Activated T-helper 1 cell treated with anti-CD3 and anti-CD28 coated beads, Interleukin-2, amount 50 U/mL, for 16 hours (primary cell): ENCODE measurements at places on chromosomes 7 and 10.

DNA sequence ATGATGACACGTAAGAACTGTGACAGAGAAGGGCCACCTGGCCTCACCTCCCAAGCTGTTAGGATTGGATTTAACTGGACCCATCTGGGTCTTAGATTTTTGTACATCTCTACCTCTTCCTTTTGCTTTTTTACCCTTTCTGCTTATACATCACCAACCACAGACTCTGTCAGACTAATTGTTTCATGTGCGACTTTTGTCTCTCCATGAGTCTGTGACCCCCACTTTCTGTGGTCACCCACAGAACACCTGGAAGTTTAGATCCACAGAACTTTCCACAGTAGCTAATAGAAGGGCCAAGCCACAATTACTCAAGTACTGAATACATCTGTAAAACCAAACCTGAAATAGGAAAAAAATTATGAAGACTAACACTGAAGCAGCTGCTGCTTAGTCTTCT, 23.1 kb downstream of the SEC31B start:
- DNase-seq, result no peak

GRCh38 chr7:95220328-95220727, 104.0 kb downstream of the PON1 start:
- no peak for DNase-seq

DNA sequence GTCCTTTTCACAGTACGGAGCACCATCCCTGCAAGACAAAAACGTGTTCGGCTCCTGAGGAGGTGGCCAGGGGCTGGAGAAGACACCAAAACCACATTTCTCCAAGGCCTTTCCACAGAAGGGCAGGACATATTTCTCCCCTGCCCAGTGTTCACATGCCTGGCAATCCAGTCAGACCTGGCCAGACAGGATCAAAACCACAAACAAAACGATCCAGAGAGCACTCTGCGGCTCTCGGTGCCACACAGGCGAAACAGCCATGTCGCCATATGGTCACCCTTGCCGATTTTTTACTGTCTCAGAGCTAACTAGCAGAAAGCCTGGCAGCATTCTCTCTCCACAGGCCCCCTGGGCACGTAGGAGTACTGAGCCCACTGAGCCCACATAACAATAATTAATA, 113.0 kb downstream of the ABLIM1 start:
- no peak for DNase-seq

DNA sequence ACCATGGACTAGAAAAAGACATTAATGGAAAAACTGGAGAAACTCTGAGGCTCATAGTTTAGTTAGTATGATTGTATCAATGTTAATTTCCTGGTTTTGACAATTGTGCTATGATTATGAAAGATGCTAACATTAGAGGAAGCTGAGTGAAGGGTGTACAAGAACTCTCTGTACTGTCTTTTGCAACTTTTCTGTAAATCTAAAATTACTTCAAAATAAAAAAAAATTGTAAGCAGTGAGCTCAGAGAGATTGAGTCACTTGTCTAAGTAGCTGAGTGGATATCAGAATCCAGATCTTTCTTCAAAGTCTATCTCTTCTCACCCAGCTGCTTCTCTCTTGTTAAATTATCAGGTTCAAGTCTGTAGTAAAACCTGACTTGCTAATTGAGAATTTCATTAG, 181.1 kb downstream of the PLCE1 start:
- no peak for DNase-seq

DNA sequence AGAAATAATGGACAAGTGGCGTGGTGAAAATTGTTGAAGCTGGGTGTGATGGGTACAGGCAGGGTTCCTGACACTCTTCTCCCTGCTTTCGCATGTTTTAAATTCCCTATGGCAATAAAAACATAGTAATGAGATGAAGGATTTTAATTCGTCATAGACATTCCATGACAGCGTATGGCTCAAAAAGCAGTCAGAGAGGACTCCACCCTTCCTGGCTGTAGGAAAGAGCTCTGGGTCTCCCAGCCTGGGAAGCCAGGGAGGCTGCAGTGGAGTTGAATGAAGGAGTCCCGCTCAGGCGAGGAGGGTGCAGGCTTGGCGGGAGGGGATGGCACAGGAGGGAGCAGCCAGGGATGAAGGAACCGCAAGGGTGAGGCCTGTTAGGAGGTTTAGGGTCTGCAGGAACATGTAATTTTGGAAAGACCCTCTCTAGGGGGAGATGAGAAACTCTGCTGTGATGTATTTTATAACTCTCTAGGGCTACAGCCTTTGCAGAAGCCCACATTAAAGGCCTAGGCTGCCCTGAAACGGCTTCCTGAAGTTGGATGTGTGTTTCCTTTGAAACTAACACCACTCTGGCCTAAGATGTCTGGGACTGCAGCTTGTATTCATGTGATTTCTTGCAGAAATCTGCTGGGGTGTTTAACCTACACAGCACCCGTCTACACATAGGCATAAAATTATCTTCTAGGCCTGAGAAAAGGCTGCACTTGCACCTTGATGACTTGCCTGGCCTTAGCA, 7.6 kb upstream of the LARP4B start:
- no peak for DNase-seq

DNA sequence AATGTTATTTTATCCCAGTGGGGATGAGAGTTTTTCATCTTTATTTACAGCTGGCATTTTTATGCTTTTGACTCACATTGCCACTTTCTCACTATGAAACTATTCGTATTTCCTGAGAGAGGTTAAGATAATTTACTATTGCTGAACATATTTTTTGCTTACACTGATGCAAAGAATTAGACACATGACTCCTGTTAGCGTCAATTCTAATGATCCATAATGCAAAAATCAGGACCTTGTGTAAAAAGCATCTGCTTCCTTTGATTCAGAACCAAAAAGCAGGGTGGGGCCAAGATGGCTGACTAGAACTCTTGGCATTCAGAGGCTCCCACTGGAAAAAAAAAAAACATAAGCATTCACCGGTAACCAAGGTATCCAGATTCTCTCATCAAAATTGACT, 464.8 kb downstream of the SEMA3D start:
- no peak for DNase-seq

- DNase-seq, result no peak
These were observed 59.5 kb upstream of the PRPS1L1 start for GRCh38 chr7:18087026-18087686.

DNA sequence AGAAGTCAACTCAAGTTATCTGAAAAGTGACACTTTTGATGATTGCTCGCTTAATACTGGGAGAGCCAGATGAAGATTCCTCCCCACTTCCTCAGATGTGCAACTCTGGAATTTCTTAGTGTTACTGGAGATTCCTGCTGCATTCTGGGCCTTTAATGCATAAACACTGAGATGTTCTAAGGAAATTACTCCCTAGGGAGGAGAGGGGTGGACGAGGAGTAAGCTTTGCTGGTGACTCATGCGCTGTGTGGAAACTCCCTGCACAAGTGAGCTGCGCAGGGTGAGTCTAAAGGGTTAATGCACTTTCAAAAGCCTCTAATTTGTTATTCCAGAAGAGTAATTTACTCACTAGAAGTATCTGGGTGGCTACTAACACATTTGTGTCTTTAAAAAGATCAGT, 46.3 kb downstream of the EGFR start:
- DNase-seq, result no peak

DNA sequence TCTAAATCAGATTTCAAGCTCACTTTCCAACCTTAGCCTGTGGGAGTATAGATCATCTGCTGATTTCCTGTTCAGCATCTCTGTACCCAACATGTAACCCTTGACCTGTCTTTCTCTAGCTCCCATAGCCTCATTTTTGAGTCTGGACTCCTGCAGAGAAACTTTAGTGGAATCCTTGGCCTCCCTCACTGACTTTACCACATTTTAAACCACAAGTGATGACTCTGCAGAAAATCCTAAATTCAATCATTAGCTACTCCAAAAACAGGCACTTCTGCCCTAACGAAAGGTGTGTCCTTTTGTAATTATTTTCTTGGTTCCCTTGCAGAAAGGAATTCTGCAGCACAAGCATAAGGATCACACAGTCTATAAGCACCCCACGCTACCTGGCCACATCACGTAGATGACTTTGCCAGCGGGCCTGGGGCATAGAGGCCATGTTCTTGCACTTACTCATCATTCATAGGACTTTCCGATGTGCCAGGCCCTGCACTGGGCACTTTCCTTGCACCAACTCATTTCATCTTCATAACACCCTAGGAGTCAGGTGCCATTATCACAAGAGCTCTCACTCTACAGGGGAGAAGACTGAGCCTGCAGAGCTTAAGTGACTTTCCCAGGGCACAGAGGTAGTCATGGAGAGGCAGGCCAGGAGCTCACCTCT, 57.2 kb upstream of the OPALIN start:
- DNase-seq, result no peak

DNA sequence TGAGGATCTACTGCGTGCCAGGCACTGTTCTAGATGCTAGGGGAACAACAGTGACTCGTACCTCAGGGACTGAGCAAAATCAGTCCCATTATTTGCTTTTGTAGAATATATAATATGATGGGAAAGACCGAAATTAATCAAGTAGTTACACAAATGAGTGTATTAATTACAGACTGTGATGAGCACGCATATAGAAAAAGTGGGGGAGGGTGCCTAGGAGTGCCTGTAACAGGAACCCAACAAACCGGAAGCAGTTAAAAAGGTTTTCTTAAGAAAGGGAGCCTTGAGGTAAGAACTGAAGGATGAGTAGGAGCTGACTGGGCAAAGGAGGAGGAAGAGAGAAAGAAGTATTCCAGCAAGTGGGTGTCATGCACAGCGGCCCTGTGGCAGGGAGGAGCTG, 28.2 kb upstream of the IL6 start:
- no peak for DNase-seq

DNA sequence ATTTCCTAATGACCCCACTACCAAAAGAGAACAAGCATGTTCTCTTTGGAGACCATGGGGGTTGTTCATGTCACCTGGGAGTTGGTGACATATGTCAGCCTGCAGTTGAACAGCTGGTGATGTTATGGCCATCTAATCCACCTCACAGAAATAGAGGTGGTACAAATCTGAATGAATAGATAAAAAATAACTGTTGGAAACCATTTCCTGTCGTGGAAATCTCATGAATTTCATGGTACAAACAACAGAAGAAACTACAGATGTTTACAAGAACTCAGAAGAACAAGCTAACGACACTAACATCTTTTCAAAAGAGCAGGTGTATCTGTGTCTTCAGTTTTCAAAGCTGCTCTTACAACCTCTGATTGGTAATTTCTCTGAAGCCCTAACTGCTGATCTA, 81.3 kb downstream of the RAPGEF5 start:
- no peak for DNase-seq

DNA sequence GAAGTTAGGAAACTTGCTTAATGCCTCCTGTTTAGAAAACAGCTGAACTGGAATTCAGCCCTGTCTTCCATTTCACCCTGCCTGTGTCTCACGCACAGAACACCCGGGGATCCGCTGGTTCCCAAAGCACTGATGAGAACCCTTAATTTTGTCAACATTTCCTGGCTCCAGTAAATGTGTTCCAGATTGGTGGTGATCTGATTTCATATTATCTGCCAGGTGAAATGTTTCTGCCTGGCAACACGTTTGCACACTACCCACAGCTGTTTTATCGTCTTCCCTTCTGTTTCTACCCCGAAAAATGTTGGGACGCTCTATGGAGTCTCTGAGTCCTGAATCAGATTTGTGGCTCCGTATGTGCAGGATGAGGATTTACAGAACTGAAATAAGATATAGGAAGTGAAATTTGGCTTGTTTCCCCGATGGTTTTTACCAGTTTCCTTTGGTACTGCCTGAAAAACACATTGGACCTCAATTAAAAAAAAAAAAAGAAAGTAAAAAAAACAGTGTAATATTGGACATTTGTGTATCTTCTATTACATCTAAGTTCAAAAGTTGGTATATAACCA, 29.0 kb downstream of the MRC1 start:
- DNase-seq, result no peak

GRCh38 chr7:121546632-121547543, 150.8 kb upstream of the FAM3C start:
- no peak for DNase-seq

DNA sequence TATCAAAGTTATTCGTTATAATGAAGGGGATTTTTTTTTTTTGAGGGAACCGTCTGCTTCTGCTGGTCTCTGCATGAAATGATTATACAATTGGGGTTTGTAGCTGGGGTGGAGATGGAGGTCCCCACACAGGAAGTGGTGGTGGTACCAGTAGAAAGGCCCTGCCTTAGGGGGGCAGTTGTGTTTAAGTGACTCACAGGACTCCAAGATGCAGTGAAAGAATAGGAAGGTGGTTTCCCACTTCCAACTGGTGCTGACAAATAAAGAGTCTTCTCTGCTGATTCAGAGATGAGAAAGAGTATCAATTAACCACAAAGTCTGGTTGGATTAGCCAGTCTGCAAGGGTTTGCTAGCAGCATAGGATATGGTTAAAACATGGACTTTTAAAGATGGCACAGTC, 376.0 kb downstream of the SORCS3 start:
- DNase-seq, result no peak

GRCh38 chr7:80653244-80653643, 14.8 kb downstream of the CD36 start:
- DNase-seq, result no peak

DNA sequence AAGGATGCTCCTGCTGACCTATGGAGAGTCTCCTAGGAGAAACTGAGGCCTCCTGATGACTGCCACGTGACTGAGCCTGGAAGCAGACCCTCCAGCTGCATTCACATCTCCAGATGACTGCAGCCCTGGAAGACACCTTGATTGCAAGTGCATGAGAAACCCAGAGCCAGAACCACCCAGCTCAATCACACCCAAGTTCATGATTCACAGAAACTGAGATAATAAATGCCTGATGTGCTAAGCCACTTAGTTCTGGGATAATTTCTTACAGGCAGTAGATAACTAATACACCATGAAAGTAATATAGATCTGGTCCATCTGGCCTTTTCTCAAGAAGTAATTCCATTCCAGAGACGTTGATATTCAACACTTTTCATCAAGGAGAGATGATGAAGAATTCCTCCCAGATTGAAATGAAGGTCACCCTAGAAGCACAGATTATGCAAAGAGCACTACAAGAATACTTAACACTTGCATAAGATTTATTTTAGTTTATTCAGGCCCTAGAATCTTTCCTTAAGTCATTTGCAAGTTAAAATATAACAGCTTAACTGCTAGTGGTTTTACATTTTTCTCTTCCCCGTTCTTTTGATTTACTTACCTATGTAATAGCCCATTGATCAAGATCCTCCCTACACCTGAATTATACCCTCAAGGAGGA, 208.2 kb upstream of the INHBA start:
- DNase-seq, result no peak

- DNase-seq, result no peak
These were observed 4.0 kb upstream of the LEP start for GRCh38 chr7:128236924-128237586.

DNA sequence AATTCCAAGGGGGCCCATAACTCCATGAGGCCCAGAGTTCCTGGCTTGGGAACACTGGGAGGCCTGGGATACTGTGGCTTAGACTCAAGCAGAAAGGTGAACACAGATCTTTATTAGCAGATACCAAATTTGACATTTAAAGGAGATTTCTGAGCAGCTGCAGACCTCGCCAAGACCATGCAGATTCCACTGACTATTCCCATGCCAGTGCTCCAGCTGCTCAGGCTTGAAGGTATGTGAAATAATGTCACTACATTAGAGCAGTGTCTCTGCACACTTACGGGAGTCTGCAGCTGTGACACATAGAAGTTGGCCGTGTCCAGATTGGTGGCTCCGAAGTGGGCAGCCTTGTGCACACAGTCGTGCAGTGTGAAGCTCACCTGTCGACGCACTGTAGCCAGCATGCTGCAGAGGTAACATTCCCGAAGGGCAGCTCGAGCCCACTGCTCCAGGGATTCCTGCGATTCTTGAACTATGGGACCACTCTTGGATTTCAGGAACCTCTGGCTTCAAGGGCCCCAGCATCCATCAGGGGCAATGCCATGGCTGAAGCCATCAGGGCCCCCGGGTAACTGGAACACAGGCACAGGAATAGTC, 46.1 kb downstream of the SEPTIN7 start:
- no peak for DNase-seq
